Activated T-cell treated with anti-CD3 and anti-CD28 coated beads for 48 hours (primary cell): ENCODE measurements at places on chromosomes 7 and 10.

DNA sequence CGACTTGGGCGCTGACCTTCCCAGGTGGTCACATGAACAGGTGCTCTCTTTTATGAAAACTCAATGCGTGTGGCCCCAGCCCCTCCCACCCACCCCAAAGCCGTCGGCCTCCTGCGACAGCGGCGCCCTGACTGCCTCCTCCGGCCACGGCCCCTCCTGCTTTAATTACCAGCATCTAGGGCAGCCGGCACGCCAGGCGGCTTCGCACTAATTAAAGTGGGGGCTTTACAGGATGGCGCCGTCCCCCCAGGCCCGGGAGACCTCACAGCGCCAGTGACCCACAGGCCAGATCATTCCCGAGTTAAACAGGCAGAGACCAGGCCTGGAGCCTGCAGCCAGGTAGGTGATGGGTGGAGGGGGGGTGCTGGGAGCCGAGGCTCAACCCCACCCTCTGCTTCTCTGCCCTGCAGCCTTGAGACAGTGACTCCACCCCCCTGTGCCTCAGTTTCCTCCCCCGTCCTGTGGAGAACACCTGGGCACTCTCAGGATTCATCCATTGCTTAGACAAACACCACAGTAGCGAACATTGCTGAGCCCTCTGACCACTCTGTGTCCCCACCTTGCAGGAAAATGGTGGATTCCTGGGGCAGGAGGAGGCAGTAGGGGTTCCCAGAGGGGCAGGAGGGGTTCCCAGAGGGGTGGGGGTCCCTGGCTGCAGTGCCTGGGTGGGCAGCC is 100.8 kb downstream of the MICALL2 start:
- DNase-seq: no peak

DNA sequence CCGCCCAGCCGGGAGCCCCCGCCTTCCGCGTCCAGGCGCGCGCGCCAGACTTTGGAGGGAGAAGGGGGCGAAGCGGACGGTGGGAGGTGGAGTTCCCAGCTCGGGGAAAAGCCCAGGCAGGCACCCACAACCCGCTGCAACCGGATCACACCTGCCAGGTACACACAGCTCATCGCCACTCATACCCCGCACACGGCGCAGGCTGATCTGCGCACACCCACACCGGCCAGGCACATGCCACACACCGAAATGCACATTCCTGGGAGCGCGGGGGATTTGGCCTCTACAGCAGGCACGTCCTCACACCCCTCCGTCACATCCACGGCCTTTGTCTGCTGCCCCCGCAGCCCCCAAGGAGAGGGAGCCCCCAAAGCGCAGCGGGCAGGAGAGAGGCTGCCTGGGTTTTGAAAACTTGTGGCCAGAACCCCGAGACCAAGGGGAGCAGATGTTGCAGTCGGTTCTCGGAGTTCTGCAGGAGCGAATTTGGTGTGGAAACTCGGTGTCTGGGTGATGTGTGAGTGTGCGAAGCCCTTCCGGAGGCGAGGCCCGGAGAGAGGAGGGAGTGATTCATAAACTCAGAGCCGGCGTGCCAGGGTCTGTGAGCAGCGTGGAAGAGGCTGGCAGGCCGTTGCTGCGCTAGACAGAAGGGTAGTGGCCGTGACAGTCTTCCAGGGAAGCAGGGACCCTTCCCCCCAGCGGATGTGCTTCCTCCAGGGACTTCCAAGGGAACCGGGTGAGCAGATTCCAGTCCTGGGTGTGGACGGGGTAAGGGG is 734 bp downstream of the CHST3 start:
- peak; percentile 46 for DNase-seq

DNA sequence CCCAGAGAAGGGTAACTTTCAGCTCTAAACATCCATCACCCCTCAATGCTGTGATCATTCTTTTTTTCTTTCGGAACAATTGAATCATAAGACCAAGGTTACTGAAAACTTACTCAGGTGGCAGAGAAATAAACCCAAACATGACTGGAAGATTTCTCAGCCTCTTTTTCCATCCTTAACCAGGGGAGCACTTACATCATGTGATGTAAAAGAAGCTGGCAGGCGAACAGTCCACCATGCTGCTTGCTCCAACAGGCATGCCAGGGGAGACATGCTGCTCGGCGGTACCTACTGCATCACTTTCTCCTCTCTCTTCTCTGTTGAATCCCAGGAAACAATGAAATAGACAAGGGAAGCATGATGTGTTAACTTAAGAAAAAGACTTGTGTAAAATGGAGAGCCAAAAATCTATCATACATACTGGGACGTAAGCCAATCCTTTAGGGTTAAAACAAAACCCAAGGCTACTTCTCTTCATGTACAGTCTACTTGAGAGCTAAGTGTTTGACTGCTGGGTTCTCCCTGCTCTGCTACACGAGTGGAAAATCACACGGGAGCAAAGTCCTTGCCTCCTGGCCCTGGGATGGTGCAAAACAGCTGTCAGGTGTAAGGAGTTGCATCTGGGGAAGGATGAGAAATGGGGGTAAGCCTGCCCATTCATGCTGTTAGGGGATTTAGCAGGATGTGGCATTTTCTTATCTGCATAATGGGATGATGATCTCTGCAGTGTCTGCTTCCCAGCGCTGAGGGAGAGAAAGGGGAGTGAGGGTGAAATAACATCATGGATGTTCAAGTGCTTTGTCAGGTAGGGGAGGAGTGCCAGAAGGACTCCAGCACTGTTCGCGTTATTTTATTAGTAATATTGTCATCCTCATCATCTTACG is 64.3 kb upstream of the ZNF438 start:
- no peak for DNase-seq

- DNase-seq: no peak
Observed at GRCh38 chr10:16392531-16393069, 44.2 kb upstream of the PTER start.

DNA sequence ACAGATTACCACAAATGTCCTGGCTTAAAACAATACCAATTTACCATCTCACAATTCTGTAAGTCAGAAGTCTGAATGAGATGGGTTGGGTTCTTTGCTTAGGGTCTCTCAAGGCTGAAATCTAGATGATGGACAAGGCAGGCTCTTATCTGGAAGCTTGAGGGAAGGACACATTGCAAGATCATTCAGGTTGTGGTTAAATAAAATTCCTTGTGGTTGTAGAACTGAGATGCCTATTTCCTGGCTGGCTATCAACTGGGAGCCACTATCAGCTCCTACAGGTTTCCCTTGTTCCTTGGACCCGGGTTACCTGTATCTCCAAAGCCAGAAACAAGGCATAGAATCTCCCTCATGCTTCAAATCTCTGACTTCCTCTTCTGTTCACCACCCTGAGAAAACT is 148.4 kb downstream of the MDFIC start:
- no peak for DNase-seq

DNA sequence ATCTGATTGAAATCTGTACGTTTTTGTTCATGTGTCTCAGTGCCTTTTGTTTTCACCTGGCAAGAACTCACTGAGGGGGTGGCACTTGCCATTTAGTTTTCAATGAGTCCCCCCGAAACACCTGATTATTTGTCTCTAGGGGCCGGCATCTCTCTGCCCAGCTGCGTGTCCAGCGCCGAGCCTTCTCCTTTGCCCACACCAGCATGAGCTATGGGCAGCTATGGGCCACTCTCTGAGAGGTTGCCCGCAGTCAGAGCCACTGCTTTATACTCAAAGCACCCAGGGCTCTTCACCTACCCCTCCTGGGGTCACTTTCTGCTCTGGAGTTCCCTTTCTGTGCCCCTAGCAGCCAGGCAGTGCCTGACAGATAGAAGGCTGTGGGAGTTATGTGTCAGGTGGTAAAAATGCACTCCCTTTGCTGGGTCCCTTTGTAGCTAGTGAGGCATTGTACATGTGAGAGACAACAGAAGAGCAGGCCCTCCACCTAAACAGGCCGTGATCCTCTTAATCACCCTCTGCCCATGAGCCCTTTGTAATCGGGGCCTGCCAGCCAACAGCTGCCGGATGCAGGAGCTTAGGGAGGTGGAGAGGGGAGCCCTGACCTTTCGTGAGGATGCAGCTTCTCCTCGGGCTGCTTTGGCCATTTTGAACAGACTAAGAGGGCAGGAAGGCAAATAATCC is 133.1 kb upstream of the NPS start:
- DNase-seq: no peak

DNA sequence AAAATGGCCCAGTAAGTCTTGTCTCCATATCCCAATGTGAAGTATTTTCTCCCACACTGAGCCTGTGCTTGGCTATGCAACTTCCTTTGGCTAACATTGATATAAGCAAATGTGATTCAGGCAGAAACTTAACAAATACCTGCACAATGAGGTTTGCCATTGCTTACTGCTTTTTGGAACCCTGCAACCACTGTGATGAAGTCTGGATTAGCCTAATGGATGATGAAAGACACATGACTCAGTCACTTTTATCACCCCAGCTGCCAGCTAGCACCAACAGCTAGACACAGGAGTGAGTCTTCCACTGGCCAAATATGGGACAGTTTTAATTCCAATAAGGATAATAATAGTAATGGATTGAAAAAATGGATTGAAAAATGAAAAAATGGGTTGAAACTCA is 854.5 kb downstream of the GRM8 start:
- DNase-seq: no peak

GRCh38 chr10:99325281-99325680 is 3.9 kb upstream of the CNNM1 start:
- no peak for DNase-seq
